Tibial nerve (tissue), 4 donors: ENCODE measurements at places on chromosomes 16 and 17.

GRCh38 chr17:66392783-66393437 is 90.5 kb downstream of the PRKCA start:
- H3K27ac ChIP-seq: no peak overlapping the region

GRCh38 chr16:15575293-15576049 is 67.5 kb downstream of the MARF1 start:
- H3K4me1 ChIP-seq: peaks cover 7% of the 10 kb centered on the region
- H3K27ac ChIP-seq: no peak overlapping the region
- no peak for DNase-seq
- no peaks in the 10 kb centered on the region for H3K27me3 ChIP-seq
- no peak overlapping the region for H3K4me3 ChIP-seq

DNA sequence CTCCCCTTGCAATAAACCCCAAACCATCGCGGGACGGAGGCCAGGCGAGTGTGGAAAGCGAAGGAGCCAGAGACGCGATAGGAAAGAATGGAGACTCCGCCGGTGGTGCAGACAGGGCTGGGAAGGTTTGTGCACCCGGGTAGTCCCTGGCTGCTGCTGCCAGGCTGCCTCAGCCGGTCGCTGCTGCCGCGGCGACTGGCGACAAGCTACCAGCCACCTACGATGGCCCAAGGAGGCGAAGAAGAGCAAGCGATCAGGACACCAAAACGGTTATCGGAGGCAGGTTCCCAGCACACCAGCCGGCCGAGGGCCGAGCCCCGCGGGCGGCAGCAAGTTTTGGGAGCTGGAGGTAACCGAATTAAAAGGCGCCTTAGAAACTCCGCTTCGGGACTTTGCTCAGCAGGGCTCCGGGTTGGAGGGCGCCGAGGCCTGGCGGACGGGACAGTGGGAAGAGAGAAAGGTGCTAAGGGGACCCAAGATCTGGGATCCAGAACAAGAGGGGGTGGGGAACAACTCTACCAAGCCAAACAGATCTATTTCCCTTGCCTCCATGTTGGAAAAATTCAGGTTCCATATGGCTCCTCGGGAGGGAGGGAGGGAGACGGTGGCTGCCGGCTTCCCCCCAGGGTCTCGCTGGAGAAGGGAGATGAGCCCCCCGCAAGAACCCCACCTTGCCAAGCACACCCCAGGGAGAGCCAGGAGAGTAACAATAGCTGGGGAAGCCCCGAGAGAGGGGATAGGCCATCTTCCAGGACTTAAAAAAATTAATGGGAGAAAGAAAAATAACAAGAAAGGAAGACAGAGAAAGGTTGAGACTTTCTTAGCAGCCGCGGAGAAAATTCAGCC is 9.7 kb upstream of the HOXB2 start:
- peaks cover 94% of the 10 kb centered on the region for H3K27me3 ChIP-seq
- H3K4me3 ChIP-seq: peak overlapping the region; percentile 12
- peak overlapping the region; percentile 80 for H3K27ac ChIP-seq
- no peak for DNase-seq

- H3K36me3 ChIP-seq: no peaks in the 10 kb centered on the region
- DNase-seq: no peak
- H3K4me1 ChIP-seq: no peaks in the 10 kb centered on the region
- H3K4me3 ChIP-seq: no peak overlapping the region
- no peaks in the 10 kb centered on the region for H3K27me3 ChIP-seq
These were observed 119.2 kb upstream of the NETO2 start for GRCh38 chr16:47262938-47263337.

DNA sequence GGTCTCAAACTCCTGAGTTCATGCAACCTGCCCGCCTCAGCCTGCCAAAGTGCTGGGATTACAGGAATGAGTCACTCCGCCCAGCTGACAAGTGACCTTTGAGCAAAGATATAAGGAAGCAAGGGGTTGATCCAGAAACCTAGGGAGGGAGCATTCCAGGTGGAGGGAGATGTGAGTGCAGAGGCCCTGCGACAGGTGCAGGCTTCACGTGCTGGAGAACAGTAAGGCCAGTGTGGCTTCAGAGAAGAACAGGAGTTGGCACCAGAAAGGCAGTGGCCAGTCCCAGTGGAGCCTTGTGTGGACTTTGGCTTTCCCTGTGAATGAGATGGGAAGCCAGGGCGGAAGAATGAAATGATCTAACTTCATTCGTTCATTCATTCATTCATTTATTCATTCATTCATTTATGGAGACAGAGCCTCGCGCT is 73.6 kb upstream of the HAS3 start:
- DNase-seq: no peak
- peaks cover 18% of the 10 kb centered on the region for H3K36me3 ChIP-seq
- no peak overlapping the region for H3K27ac ChIP-seq
- H3K4me1 ChIP-seq: no peaks in the 10 kb centered on the region
- no peaks in the 10 kb centered on the region for H3K27me3 ChIP-seq

- H3K27me3 ChIP-seq: no peaks in the 10 kb centered on the region
- no peaks in the 10 kb centered on the region for H3K36me3 ChIP-seq
- DNase-seq: no peak
These were observed 23.5 kb downstream of the CES1 start for GRCh38 chr16:55809386-55809785.
